ENCODE measurements at places on chromosomes 4 and X.
A peak's percentile ranks its signal among the peaks of the same experiment; 100 is the strongest.

GRCh38 chrX:80765220-80765625 lies 44.5 kb downstream of the BRWD3 start:
- peak; percentile 46 for DNase-seq

- DNase-seq: peak; percentile 18
These were observed 5.9 kb upstream of the FAM184B start for GRCh38 chr4:17787315-17787714.

DNA sequence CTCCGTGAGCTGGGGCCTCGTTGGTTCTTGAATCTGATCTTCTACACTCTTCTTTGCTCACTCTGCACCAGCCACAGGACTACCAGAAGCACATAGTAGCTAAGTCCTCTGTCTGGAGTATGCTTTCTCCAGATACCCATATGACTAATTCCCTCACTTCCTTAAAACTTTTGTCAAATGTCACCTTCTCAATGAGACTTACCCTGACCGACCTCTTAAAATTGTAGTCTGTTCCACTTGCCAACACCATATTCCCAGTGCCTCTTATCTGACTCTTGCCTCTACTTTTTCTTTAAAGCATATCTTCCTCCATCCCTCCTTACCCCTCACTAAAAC lies 10.0 kb downstream of the PARM1 start:
- no peak for DNase-seq

GRCh38 chr4:183155450-183156184 lies 56.6 kb downstream of the WWC2 start:
- DNase-seq: no peak

DNA sequence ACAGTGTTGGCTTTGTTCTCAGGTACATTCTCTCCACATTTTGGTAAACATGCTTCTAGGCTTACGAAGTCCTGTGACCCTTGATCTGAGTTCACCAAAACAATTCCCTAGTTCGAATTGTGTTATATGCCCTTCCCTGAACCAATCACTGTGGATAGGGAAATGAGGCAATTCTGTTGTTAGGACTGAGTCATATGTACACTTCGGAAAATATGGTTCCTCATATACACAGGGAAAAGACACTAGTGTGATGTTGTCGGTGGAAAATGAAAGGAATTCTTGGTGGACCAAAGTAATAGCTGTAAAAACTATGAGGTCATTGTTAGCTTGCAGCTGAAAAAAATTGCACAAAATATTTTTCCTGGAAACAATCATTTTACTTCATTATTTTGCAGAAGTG lies 46.6 kb upstream of the MAGEC2 start:
- no peak for DNase-seq

DNA sequence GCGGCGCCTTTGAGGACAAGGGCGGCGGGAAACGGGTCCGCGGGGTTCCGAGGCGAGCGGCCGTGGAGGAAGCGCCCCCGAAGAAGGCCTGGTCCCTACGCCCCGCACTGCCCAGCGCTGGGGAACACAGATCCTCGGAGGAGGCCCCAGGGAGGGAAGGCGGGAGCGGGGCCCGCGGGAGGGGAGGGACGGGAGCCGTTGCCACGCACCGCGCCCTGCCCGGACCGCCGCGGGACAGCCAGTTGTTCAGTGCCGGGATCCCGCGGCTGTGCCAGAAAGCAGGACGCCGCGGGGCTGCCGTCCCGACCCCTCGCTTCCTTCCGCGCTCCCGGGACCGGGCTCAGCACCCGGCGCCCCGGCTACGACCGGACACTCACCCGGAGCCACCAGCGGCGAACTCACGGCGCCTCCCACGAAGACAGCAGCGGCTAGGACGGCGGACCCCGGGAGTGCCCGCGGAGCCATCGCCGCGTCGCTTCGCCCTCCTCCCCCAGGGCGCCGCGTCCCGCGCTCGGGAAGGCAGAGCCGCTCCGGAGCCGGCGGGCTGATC lies 278 bp downstream of the RELL1 start:
- peak; percentile 89 for DNase-seq

DNA sequence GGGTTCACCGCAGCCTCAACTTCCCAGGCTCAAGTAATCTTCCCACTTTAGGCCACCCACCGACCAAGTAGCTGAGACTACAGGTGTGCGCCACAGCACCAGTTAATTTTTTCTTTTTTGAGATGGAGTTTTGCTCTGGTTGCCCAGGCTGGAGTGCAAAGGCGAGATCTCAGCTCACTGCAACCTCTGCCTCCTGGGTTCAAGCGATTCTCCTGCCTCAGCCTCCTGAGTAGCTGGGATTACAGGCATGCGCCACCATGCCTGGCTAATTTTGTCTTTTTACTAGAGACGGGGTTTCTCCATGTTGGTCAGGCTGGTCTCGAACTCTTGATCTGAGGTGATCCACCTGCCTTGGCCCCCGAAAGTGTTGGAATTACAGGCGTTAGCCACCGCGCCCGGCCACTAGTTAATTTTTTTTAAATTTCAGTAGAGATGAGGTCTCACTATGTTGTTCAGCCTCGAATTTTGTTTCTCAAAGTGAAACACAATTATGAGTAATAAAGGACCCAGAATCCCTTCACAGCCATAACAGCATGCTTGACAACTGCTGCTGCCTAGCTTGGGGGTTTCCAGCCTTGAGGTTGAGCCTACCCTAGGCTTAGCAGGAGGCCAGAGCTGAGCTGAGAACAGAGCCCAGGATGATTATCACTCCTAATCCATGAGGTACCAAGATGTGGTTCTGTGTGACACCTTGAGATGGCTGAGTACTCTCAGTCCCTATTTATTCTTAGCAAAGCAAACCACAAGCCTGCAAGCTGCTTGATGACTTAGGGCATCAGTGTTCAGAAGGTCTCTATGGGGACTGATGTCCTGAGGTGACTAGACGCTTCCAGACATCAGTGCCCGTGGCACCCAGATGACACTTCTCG lies 41.6 kb upstream of the NKRF start:
- DNase-seq: no peak
